ENCODE measurements at places on chromosomes 6 and 20.

DNA sequence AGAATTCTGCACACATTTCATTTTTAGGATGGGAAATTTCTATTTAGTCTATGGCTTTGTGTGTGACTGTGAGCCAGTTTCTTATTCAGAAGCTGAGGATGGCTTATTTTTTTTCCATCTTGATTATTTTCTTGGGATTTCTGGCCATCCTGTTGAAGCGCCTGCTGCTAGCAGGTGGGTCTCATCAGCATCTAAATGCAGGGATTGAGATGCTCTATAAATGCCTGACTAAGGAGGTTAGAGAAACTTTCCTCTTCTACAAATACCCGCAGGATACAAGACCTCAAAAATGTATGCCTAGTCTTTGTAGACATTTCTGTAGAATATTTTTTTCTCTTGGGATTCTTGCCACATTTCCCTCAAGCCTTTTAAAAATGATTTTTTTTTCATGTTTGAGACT is 138.0 kb upstream of the CCN2 start:
- no peak for DNase-seq

DNA sequence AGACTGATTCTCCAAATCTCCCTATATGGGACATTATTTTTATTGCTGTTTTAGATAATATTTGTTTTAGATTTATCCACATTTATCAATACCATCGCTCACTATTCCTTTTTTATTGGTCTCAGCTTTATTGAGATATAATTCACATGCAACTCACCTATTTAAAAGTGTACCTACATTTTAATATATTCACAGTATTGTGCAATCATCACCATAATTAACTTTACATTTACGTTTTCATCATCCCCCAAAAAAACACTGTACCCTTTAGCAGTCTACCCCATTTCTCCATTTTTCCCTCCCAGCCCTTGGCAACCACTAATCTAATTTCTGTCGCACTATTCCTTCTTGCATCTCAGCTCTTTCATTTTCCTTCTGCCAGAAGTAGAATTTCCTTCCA is 110.8 kb upstream of the HDAC2 start:
- DNase-seq = no peak

GRCh38 chr20:32651537-32651936 is 22.2 kb downstream of the C20orf203 start:
- DNase-seq = no peak

- DNase-seq = no peak
Observed at GRCh38 chr6:148974351-148974750, 227.5 kb downstream of the UST start.

- DNase-seq = no peak
Observed at GRCh38 chr6:161443848-161444247, 170.0 kb upstream of the AGPAT4 start.

GRCh38 chr6:23728707-23729106 is 397.3 kb upstream of the NRSN1 start:
- DNase-seq = no peak

GRCh38 chr6:126880964-126881363 is 237.5 kb upstream of the RSPO3 start:
- no peak for DNase-seq

- DNase-seq = no peak
Observed at GRCh38 chr20:12159261-12159660, 241.6 kb downstream of the BTBD3 start.

DNA sequence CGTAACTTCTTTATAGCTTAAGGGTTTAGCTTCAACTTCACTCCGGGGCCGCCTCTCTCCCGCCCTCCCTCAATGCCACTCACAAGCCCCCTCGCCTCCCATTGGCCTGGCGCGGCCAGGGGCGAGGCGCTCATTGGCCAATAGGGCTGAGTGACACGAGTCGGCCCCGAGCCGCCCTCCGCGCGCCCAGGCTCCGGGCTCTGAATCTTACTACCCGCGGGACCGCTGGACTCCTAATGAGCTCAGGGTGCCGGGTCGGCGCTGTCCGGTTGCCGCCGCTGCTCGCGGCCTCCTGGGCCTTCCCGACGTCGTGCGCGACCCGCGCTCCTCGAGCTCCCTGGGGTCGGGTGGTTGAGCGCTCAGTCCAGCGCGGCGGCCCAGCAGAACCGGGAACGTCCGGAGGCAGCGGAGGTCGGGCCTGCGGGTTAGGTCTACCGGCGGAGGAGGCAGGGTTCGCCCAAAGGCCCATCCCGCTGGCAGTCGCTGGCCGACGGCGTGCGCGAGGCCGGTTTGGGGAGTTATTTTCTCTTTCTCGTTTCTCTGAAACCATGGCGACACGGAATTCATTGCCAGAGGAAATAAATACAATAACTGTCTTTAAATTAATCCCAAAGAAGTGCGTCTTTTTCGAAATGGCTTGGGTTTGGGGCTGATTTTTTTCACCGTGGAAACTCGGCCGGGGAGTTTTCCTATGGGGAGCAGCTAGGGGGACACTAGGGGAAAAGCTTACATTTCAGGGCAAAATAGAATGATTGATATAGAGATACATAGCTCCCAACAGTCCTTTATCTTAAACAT is at the start of gene SIM1:
Gene SIM1 (minus strand): TSS at position 19 of the 798 bp plus-strand sequence. CDS start 1,453 bp downstream, outside the sequence.
- DNase-seq = peak; percentile 36

DNA sequence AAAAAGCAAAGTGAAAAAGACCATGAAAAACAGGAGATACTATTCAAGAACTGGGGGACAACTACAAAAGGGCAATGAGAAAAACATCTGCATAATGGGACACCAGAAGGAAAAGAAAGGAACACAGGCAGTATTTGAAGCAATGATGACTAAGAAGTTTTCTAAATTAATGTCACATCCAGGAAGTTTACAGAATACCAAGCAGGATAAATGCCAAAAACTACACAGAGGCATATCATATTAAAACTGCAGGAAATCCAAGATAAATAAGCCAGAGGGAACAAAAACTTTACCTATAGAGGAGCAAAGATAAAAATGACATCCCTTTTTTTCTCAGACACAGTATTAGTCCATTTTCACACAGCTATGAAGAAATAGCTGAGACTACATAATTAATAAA is 193.0 kb downstream of the ERMARD start:
- DNase-seq = no peak

- DNase-seq = no peak
Observed at GRCh38 chr6:21749754-21750153, 156.2 kb downstream of the SOX4 start.

- DNase-seq = no peak
Observed at GRCh38 chr6:155786528-155786927, 330.9 kb upstream of the NOX3 start.

- no peak for DNase-seq
Observed at GRCh38 chr6:124868481-124868880, 93.8 kb upstream of the RNF217 start.

DNA sequence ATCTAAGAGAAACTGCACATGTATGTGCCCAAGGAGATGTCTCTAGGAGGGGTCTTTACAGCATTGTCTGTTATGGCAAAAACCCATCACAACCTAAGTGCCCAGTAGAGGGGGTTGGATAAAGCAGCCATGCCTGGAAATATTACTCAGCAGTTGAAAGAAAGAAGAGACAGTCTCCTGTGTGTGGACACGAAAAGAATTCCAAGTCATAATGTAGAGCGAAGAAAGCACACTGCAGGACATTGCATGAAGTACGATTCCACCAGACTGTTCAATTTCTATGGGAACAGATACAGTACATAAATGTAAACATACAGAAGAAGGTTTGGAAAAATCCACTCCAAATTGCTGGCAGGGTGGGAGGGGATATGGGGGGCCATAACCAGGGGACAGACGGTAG is 7.3 kb upstream of the TGM2 start:
- DNase-seq = no peak

DNA sequence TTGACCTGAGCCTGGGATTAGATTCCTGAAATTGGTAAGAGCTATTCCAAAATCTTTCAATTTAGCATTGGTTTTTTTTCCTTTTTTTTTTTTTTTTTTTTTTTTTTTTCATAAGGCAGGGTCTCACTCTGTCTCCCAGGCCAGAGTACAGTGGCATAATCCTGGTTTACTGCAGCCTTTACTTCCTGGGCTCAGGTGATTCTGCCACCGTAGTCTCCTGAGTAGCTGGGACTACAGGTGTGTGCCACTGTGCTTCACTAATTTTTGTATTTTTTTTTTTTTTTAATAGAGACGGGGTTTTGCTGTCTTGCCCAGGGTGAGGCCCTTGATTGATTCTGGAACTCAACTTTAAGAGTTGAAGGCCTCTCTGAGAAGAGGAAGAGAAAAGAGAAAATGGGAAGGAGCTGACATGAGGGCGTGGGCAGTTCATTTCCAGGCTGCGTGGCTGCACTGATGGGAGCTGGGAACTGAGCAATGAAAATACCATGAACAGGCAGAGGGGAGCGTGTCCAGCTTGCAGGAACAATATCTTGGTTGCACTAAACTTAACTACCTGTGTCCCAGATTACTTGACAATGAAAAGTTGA is 24.6 kb downstream of the KDM1B start:
- DNase-seq = no peak

DNA sequence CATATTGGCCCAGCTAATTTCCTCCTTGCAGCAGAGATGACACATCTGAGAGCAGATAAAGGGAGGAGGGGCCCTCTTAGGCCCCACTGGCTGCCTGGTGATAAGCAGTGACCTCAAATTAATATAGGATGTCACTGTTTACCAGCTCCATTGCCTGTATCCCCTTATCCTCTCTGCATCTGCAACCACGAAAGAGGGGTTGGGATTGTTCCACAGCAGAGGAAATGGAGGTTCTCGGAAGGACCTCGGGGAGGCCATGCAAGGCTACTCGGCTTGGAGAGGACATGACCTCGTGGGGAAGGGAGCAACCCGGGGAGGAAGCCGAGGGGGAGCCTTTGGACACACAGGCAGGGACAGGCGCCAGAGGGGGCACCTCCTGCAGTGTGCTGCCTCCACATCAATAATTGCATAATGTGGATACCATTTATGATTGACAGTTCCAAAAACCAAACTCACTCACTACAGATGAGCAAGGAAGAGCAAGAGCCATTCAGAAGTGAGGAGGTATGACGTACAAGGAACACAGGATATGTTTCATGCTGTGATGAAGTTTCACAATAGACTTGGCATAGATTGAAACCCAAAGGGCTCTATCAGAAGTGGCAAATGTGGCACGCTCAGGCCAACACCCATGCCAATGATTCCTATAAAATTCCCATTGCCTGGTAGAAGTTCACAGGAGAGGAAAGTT is 177.2 kb upstream of the RNF24 start:
- no peak for DNase-seq

DNA sequence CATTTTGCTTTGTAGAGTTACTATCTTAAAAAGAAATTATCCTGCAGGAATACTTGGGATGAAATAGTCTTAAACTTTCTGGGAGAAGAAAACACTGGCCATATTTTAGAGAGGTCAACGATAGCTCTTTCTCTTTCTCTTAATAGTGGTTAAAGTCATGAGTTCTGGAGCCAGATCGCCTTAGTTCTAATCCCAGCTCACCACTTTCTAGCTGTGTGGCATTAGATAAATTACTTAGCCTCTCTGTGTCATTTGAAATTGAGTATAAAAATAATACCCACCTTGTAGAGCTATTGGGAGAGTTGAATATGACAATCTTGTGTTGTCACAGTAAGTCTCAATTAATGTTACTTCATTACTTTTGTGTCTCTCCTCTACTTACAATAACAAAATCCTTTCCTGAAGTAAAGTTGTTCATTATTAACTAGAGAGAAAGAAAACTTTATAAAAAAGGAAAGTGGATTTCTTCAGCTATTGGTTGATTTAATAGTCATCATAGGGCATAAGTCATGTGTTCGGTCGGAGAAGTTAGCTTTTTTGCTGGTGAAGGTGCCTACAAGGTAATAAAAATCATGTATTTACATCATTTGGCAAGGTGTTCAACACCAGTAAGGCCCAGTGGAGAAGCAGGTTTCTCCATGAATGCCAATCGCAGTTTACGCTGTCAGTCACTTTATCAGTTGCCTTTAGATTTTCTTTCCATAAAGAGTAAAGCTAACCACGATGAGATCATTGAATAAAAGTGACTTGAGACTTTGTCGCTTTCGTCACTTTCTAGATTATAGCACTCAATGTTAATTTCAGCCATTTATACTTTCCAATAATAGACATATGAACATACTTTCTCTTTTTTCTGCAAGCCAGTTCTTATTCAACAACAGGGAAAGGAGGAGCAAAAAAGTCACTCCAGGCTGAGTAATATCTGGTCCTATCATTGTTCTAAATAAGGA is 2.0 kb downstream of the NEDD9 start:
- DNase-seq = no peak

DNA sequence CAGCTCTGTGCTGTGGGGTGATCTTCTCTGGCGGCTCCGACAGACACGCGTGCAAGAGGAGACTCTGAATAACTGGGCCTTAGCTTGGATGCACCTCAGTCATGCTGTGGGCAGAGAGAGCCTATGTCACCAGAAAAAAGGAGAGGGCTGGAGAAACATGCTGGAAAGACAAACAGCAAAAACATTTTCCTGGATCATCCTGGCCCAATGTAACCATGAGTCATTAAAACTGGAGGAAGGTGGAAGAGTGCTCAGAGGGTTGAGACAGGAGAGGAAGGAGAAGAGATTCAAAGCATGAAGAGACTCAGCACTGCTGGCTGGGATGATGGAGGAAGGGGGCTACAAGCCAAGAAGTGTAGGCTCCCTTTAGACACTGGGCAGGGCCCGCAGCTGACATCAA is 292.0 kb downstream of the CDH26 start:
- no peak for DNase-seq

DNA sequence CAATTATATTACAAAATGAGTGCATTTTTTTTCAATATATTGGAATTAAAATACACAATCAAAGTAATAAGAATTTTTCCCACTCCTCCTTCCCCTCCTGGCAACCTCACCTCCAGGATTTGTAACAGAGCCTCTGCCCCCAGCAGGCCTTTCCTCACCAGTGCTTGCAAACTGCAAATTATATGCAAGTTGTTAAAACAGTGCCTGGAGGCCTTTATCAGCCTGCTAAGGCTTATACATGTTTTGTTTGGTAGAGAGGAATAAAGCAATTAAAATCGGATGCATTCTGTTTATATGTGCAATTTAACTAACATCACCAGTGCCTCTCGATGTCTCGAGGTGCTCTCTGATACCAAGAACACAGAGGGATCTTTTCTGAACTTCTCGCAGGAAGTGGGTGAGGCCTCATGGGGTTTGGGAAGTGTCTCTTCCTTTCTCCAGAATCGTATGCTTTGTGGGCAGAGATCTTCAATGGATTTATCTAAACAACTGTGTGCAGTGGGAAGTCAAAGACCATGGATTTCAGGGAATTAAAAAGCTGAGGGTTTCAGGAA is 186.8 kb downstream of the CDH26 start:
- no peak for DNase-seq
